Left lung (tissue), 14 donors: ENCODE measurements at places on chromosomes 2 and 18. TPM values are rescaled to one million over a fixed set of nuclear protein-coding genes. Genes with fewer than 3 reads are reported as not detected.

Gene KYNU
- 29.7 TPM for total RNA-seq

Gene CABYR
- 1.1 TPM for total RNA-seq

DNA sequence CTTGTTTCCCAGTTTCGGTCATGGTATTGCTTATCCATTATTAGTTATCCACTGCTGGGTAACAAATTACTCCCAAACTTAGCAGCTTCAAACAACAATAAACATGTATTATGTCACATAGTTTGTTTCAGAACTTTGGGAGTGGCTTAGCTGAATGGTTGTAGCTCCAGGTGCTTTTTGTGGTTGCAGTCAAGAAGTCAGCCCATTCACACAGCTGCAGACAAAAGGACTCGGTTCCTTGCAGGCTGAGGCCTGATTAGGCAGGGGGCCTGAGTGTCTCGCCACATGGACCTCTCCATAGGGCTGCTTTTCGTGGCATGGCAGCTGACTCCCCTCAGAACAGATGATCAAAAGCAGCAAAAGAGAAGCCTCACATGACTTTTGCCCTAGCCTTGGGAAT is 58.2 kb upstream of the ITGA4 start:
- no peak overlapping the region for H3K4me3 ChIP-seq
- no peaks in the 10 kb centered on the region for H3K27me3 ChIP-seq
- H3K36me3 ChIP-seq: no peaks in the 10 kb centered on the region
- no peak for DNase-seq
- peaks cover 23% of the 10 kb centered on the region for H3K4me1 ChIP-seq

DNA sequence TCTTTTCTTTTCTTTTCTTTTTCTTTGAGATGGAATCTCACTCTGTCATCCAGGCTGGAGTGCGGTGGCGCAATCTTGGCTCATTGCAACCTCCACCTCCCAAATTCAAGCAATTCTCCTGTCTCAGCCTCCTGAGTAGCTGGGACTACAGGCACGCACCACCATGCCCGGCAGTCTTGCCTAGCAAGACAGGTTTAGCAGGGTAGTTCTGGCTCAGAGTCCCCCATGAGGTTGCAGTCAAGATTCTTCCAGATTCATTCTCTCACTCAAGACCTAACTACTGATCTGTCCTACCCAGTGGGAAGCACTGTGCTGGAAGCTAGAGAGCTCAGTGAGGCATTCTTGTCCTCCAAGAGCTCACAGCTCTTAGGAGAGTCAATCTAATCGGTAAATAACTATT is 17.6 kb upstream of the ZAP70 start:
- H3K27me3 ChIP-seq: no peaks in the 10 kb centered on the region
- no peak overlapping the region for H3K27ac ChIP-seq
- H3K36me3 ChIP-seq: no peaks in the 10 kb centered on the region
- no peak overlapping the region for H3K4me3 ChIP-seq
